ENCODE measurements at places on chromosomes 1 and 21.

GRCh38 chr1:115744646-115745275 is 23.8 kb downstream of the CASQ2 start:
- DNase-seq = no peak

DNA sequence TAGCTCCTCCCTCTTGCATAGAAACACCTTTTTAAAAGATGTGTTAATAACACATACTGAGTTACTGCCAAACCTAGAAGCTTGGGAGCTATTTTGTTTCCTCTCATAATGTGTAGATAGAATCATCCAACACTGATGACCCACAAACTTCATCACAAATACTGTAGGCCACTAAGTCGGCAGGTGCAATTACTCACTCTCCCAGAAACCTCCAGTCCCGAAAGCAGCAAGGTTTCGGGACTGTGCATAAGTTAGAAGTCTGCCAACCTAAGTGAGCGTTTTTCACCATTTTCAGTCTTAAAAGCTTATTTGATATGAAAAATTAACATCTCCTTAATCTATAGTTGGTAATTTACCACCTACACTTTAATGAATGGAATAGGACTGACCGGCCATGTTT is 32.0 kb downstream of the C1orf198 start:
- DNase-seq = no peak

GRCh38 chr21:44643741-44644310 is 2.4 kb upstream of the KRTAP10-11 start:
- DNase-seq = no peak

DNA sequence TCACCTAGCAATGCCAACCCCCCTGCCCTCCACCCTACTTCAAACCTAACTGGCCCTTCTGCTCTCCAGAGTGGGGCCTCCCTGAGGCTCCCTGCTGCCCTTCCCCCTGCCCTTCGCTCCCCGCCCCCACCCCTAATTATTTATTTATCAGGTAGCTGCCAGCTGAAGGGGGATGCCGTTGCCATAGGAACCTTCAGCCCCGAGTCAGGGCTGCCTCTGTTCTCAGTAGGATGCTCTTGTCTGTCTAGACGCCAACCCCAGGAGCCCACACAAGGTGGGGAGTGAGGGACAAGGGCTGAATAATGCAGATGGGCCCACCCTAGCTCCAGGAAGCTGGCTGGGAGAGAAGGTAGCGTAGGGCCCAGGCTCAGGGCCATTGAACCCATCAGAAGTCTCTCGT is 41.1 kb downstream of the NKAIN1 start:
- DNase-seq = no peak

DNA sequence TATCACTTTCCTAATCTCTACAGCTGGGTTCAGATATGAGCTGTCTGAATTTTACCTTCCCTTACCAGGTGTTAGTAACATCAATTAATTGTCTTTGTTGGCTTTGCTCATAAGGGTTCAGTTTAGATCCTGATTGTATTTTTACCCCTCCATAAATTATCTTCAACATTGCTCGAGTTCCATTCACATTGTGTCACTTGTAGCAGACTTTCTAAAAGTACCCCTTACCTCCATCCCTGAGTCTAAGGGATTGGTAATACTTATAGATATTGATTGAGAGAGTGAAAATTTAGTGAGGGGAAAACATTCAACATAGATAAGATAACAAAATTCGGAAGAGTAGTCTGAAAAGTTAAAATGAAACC is 7.3 kb downstream of the RASAL2 start:
- DNase-seq = no peak

- DNase-seq = no peak
Measured at GRCh38 chr1:220031287-220031686, 15.0 kb downstream of the EPRS1 start.

DNA sequence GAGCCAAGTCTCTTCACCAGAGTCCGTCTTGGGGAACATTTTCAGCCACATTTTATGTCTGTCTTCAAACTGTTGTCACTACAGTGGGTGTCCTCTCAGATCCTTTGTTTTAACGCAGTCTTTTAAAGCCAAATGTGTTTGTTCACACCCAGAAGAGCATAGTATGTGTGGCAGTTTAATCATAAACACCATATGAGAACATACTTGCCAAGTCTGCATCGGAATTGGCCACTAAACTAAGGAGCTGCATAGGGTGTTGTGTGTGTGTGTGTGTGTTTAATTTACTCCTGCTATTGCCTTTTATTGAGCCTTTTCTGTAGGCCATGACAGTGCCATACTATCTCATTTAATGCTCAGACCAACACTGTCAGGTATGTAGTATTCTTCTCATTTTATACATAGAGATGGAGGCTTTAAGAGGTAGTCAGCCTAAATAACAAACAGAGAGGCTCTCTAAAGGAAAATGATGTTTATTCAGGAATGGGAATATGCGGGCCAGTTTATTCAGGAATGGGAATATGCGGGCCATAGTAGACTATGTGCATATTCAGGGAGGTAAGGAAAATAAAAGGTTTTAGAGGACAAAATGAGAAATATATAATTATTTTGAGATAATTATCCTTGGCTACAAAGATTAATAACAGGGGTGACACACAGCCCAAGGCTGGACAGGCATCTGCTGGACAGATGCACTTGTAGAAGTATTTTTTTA is 67.9 kb upstream of the L1TD1 start:
- no peak for DNase-seq

Data from NCI-H1930 (cell line).